Cardiac fibroblast (primary cell): ENCODE measurements at places on chromosomes 4 and X.
A peak's percentile ranks its signal among the peaks of the same experiment; 100 is the strongest.

- DNase-seq = no peak
Observed at GRCh38 chr4:51842167-51842553, 793 bp upstream of the DCUN1D4 start.

DNA sequence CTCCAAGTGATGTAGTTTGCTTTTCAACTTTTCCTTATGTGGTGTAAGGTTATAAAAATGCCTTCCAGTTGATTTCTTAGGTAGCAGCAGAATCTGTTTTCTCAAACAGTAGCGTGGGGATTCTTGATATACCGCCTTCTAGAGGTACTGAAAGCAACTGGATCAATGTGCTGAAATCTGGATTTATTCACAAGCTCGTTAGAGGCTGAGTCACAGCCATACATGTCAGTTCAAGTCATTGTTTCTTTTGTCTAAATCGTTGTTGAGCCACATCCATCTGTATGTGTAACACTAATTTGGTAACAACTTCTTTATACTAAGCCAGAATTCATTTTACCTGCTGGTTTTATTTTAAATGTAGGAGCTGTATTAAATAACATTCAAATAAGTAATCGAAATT, 200.0 kb upstream of the MAD2L1 start:
- no peak for DNase-seq

GRCh38 chr4:158102904-158103303, 69.9 kb downstream of the GASK1B start:
- no peak for DNase-seq

GRCh38 chrX:4249401-4249800, 536.0 kb upstream of the PRKX start:
- DNase-seq = no peak

GRCh38 chr4:71607780-71608677, 175.8 kb downstream of the GC start:
- peak; percentile 49 for DNase-seq

- DNase-seq = peak; percentile 32
Observed at GRCh38 chr4:37567836-37568235, 118.3 kb downstream of the RELL1 start.

GRCh38 chr4:101843054-101843453, 52.5 kb downstream of the BANK1 start:
- DNase-seq = no peak

DNA sequence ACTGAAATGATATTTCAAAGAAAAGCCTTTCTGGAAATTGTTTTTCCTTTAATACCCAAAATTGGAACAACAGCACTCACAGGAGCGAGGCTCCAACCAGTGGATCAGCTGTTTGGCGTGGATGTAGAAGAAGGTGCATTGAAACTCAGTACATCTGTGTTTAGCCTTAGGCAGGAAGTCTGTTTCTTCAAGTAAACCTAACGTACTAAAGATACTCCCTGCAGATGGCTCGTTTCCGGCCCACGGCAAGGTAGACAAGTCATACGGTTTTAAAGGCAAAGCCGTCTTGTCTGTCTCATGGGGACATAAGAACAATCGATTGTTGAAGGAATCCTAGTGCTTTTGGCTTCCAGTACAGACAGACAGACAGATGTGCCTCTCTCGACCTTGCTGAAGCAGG, 50.0 kb upstream of the CLCN4 start:
- DNase-seq = no peak

DNA sequence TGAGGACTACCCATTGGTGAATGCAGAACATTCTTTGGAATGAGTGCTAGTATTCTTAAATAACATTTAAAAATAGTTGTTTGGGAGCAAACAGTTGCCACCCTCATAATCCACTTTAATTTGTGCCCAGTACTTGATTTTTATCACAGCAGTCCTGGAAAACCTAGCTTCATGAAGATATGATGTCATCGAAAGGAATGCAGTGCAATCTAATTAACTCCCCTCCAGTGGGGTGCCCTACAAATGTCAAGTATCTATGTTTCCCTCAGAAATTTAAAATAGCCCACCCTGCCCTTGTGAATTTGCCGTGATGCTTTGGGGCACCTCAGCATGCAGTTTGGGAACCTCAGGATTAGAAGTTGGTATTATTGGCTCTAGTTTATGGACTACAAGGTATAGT, 5.4 kb downstream of the RAB9A start:
- DNase-seq = no peak

DNA sequence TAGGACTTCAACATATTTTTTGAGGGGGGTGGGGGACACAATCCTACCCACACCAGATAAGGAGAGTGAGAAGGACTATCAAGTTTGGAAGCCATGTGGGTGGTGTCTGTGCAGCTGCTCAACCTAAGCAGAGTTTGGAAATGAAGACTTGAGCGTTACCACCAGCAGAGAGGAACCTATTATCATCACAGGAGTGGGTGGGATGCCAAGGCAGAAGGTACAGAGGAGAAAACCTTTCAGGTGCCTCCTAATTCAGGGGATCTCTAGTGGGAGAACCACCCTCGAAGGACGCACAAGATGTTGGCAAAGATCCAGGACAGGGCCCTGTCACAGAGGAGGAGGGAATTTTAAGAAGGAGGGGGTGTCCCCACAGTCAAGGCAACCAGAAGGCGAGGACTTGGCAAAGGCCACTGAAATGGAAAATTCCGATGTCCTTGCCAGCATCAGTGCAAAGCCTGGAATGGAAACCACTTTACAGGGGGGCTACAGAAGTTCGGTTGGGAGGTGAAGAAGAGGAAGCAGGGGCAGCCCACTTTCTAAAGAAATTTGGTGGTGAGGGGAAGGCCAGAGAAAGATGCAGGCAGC, 8.4 kb upstream of the GPM6B start:
- no peak for DNase-seq

DNA sequence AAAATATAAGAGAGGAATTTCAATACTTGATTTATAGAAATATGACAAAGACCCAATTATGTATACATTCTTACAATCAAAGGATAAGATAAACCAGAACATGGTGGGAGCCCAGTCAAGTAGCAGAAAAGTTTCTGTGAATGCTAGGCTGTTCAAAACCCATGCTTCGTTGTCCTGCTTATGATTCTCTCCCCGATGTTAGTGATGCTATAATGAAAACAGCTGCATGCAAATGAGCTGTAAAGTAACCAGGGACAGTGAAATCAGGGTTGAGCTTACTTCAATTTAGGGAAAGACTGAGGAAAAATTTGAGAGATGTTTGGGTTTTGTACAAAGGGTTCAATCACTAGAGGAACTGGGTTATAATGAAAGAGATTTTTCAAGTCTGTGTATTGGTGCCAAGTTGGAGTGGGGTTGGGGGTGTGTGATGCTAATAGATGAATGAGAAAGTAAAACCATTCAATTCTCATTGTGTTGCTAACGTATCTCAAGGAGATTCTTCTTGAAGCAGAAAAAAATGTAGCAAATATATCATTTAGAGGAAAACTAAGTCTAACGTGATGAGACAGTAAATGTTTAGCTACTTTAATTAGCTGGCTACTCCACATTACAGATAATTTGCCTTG, 59.3 kb upstream of the PPP1R2C start:
- DNase-seq = no peak

DNA sequence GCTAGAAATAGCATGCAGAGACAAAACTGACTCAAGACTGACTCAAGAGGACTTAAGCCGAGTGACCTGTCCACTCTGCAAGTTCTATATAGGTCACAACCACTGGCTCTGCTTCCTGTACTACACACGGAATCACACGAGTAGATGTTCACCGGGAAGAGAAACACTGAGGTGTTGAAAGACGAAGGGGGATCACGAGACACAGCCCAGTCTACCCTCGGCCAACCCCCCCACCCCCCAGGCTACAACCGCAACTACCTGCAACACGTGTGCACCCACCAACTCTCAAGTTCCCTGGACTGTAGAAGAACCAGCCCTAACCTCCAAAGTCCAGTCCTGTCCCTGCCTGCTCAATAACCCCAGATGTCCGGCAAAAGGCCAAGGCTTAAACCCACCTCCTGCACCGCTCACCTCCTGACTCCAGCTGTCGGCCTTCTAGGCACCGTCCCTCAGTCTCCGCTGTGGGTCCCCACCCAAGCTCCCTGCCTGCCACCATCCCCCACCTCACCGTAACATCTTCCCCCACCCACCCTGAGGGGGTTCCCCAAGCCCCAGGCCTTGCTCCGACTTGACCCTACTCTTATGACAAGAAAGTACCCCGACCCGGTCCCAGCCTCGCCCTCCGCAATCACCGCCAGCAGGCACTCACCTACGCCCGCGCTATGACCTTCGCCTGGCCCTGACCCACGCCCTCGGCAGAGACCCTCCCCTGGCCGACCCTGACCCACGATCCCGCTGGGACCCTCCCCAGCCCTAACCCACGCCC, 739 bp downstream of the GAK start:
- DNase-seq = peak; percentile 35

- peak; percentile 64 for DNase-seq
Observed at GRCh38 chr4:16969696-16970135, 71.3 kb upstream of the LDB2 start.

- no peak for DNase-seq
Observed at GRCh38 chr4:7477695-7478094, 43.0 kb upstream of the PSAPL1 start.

DNA sequence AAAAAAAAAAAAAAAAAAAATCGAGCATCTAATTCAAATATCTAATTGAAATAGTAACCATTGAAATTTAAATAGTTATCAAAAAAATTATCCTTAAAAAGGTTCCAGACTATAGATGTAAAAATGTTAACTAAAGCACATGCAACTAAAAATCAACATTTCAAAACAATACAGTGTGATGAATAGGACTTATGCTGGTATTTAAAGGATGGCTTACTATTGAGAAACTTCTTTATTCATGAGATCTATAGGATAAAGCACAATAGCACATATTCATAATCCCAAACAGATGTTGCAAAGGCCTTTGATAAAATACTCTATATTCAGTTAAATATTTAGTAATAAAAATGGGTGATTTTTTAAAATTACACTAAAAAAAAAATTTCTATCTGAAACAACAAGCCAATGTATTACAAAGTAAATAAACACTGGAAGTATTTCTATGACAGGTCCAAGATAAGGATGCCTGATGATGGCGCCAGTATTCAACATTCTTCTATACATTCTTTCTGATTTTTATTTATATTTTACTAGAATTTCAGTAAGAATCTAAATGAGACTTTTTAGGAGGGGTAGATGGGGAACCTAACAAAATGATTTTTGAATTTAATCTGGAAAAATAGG, 26.3 kb downstream of the DCLK2 start:
- peak; percentile 25 for DNase-seq

- DNase-seq = no peak
Observed at GRCh38 chrX:71545364-71545763, 12.5 kb downstream of the OGT start.

GRCh38 chrX:1500701-1501624, 36.0 kb downstream of the P2RY8 start:
- no peak for DNase-seq

DNA sequence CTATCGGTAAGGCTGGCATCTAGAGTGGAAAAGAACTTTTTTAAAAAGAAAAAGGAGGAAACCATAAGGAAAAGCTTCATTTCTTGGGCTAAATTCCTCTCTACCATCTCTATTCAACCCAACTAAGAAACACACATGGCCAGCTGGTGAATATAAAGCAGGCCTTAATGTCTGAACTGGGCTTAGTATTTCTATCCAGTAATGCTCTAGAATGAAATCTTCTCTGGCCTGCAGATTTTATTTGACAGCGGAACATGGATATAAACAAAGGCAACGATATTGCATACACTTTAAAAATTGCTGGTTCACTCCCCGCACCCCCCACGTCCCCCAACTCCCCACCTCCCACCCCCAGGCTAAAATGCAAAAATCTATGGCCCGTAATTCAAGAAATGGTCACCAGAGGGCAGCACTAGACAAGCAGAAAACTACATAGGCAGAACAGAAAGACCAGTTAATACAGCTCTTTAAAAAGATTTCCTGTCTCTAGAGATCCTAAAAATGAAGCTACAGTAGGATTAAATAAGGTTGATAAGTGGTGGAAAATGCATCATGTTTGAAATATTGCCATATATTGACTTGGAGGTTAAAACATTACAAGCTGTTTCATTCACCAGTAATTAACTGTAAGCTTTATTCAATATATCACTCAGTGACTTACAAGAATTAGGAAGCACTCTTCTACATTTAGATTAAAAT, 155.2 kb upstream of the GALNT7 start:
- peak; percentile 57 for DNase-seq

DNA sequence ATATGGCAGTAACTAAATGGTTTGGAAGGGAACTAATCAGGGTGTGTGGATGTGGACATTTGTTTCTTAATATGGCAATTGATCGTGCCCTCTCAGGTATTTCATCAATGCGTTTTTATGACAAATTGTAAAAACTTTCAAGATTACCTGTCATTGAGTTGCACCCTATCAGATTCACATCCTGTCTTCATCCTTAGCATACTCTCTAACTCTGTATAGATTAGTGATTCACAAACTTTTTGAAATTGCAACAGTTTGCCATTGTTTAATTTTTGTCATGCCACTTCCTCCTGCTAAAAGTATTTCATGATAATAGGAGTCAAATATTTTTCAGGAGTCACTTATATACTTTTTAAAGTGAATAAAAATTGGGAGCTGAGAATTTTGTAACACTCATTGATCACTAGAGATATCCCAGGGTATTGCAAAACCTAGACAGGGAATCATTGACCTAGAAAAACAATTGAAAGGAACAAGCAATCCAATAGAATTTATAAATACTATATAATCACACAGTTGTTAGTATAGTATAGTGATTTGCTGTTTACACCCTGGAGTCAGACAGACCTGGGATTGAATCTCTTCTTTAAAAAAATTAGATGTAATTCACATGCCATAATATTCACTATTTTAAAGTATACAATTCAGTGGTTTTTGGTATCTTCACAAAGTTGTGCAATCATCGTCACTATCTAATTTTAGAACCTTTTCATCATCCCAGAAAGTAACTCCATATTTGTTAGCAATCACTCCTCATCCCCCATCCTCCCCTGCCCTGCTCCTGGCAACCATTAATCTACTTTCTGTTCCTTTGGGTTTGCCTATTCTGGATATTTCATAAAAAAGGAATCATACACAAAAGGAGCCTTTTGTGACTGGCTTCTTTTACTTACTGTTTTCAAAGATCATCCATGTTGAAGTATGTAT, 8.9 kb downstream of the MID2 start:
- peak; percentile 17 for DNase-seq

- no peak for DNase-seq
Observed at GRCh38 chr4:4578981-4579380, 37.1 kb upstream of the STX18 start.

DNA sequence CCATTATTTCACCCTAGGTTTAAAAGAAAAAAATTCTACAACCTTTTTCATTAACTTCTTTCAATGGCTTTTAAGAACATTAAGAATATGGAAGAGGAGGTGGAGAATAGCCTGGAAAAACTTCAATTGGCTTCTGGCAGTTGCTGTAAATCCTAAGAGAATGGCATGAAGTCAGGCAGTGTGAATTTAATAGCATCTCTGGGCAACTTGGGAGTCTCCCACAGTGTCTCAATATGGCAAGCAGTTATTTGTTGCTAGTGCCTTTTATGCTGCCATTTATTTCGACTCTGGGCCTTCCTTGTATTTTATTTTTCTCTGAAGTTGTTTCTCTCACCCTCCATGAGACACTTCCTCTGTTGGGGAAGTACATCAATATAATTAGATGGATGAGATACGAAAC, 322.1 kb downstream of the CBLL2 start:
- no peak for DNase-seq
